ENCODE measurements at places on chromosomes 12 and 14.

DNA sequence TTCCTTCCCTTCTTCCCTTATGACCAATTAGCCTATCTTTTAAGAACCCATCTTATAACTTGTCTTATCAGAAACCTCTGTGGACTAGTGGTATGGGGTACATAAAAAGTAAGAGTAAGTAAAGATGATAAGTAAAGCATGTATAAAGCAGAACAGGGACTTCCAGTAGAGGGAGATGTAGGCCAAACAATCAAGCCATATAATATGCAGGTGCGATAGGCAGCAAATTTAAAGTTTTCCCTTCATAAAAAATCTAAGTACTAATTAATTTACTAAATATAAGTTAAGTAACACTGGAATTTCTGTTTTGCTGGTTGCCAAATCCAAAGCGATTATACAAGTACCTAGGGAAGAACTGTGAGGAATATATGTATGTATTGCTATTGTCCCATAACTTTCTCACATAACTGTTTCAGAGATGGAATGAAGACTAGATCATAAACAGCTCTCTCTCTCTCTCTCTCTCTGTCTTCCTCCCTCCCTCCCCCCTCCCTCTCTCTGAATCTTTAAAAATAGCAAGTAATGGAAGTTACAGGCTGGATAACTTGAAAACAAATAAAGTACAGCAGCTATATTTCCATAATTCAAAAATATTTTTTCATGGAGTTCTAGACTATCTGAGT is 25.7 kb downstream of the METTL25 start:
- peak; percentile 29 for DNase-seq

- no peak for DNase-seq
These were observed 29.9 kb downstream of the HSPB8 start for GRCh38 chr12:119208626-119209061.

DNA sequence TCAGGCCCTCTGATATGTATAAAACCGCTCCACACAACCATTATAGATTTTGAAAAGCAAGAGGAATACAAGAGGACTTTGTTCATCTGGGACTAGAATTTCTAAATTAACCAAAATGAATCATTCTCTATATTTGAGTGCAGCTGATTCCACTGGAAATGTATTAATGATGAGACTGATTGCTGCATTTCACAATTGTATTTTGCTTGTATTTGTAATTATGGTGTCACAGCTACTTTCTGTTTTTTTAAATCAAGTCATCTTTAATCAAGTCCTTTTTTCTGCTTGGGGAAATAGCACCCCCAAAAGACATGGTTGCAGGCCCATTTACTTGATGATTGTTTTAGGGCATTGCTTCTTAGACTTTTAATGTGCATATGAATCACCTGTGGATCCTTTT is 162.4 kb downstream of the KICS2 start:
- DNase-seq = no peak

DNA sequence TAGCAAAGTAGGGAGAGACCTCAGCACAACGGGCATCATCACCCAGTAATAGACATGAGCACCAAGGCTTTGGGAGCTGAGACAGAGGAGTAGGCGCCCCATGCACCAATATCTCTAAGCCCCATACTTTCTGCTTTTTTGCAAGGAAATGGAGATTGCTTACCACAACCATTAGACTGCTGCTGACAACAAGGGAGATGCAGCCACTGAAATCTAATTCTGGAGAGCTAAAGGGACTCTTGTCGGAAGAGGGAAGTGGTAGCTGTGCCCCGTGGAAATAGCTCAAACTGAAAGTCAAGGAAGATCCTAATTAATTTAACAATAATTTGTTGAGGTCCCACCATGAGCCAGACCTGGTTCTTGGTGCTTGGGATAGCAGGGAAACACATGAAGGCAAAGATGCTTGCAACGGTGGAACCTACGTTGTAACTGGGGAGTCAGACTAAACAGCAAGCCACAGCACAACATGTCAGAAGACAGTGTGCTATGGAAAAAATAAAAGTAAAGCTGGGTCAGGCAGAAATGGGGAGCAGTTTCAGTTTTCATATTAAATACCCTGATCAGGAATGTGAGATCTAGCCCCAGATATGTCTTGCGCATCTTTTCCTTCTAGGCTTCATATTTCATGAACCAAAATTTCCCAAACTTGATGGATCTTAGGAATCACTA is 1131.0 kb downstream of the BCL11B start:
- DNase-seq = no peak

GRCh38 chr12:98172304-98172703 is 343.1 kb upstream of the TMPO start:
- DNase-seq = no peak

- DNase-seq = no peak
These were observed 4.9 kb upstream of the ASPG start for GRCh38 chr14:104080376-104081260.

DNA sequence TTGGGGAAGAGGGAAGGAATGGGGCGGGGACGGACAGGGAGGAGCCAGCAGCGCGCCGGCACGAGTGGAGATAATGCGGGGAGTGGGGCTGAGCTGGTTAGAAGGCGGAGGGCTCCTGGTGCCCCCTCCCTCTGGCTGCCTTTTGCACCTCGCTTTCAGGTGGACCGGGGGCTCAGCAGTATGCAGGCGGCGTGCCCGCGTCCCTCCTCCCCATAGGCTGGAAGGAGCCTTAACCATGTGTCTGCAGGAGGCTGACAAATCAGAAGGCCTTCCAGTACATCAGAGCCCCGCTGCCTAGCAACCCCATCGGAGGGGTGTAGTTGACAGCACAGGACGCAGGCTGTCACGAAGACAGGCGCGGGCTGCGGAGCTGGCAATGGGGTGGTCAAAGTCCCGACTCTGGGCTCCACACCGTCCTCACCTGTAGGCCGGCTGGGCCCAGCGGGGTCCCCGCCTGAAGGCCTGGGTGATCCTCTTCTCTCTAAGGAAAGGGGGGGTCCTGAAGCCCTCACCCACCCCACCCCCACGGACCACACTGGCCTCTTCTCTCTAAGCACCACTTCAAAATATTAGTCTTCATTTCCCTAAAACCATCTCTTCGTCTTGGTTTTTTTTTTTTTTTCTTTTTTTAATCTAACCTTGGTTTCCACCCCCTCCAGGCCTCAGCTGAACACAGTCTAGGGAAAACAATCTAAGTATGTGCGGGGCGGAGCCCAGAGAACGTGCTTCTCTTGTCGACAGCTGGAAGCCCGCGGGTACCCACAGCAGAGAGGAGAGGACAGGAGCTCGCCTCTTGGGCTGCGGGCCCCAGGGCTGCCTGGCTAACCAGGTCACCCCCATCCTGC is 44.5 kb downstream of the KDM2B start:
- DNase-seq = peak; percentile 74

DNA sequence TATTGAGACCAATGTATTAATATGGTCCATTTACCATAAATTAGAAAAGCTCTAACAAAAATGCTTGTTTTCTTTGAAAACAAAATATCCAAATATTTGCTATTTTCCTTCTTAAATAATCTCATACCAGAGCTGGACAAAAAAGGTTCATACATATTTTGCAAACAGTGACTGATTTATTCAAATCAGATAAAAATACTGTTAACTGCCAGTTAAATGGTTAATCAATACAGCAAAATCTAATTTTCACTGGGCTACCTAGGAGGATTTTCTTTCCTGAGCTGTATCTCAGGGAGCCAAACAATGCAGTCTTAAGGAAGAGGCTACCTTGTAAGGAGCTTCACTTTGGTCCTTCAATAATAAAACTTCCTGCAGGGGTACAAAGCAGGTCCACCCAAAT is 2.0 kb downstream of the FERMT2 start:
- no peak for DNase-seq
